ENCODE measurements at places on chromosomes 6 and 20.

- no peak for DNase-seq
Observed at GRCh38 chr20:54078296-54078984, 8.0 kb upstream of the BCAS1 start.

GRCh38 chr6:81999826-82000225, 247.3 kb upstream of the TENT5A start:
- no peak for DNase-seq

GRCh38 chr6:169639653-169640278, 62.1 kb downstream of the WDR27 start:
- DNase-seq: no peak

GRCh38 chr6:116409756-116410155, 39.0 kb downstream of the DSE start:
- no peak for DNase-seq

DNA sequence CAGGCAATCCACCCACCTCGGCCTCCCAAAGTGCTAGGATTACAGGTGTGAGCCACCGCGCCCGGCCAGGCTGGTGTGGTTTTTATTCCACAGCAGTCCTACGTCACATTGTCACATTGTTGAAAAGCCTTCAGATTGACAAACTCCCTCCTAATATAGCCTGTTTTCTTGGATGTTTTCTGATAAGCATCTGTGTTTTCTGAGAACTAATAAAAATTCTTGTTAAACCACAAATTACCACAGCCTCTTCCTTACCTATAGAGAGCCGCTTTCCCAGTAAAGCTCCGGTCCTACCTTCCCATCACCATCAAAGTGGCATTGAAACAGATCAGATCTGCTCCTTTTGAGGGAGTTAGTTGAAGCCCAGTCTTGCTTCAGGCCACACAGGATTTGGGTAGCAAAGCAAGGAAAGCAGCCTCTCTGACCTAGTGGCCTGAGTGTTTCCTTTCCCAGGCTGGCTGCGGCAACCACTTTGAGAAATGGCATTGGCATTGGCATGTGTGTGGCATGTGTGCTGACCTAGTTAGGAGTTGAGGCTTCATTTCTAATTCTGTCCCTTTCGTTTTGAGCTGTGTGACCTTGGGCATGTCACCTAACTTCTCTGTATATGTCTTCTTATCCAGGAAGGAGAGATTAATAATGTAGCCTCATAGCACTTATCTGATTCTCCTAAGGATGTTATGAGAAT, 1.7 kb upstream of the PKIG start:
- DNase-seq: peak; percentile 31

GRCh38 chr20:58840816-58841538, 9.7 kb downstream of the GNAS-AS1 start:
- DNase-seq: no peak

- DNase-seq: peak; percentile 83
Observed at GRCh38 chr20:4726710-4727397, 5.1 kb downstream of the PRND start.
